ENCODE measurements at places on chromosomes 3 and 15. TPM values are rescaled to one million over a fixed set of nuclear protein-coding genes. Genes with fewer than 3 reads are reported as not detected.

GRCh38 chr3:171508206-171508605 is 48.0 kb upstream of the TNIK start:
- H3K27ac ChIP-seq = no peak overlapping the region
- no peak overlapping the region for H3K4me3 ChIP-seq
- H3K27me3 ChIP-seq = no peaks in the 10 kb centered on the region
- no peaks in the 10 kb centered on the region for H3K36me3 ChIP-seq

DNA sequence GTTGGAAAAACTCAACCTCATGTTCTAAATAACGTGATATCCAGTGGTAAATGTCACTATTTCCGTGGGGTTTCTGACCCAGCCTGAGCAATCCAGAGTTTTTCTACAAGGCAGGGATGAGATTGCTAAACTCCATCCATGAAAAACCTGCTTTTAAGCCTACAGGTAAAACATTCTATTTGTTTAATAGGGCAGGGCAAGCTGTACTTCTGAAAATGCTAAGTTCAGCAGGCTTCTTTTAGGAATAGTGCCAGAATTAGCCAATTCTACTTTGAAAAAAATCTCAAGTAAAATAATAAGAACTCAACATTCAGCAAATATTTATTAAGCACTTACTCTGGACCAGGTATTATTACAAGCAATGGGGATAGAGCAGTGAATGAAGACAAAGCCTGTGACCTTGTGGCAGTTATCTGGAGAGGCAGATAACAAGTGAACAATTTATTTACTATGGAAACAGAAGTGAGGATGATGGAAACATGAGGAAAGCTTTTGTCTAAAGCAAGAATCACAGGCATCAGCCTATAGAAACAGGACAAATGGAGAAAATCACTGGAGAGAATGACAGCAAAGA is 13.3 kb downstream of the RPSA start:
- H3K36me3 ChIP-seq = no peaks in the 10 kb centered on the region
- no peaks in the 10 kb centered on the region for H3K4me1 ChIP-seq
- no peaks in the 10 kb centered on the region for H3K27me3 ChIP-seq
- DNase-seq = no peak
- no peak overlapping the region for H3K27ac ChIP-seq

GRCh38 chr3:158846803-158847451 is 45.1 kb downstream of the MFSD1 start:
- H3K27me3 ChIP-seq = peaks cover 3% of the 10 kb centered on the region
- no peaks in the 10 kb centered on the region for H3K36me3 ChIP-seq
- H3K27ac ChIP-seq = no peak overlapping the region
- DNase-seq = no peak
- no peaks in the 10 kb centered on the region for H3K4me1 ChIP-seq

The THOC7 gene
- 131 TPM for polyA plus RNA-seq

DNA sequence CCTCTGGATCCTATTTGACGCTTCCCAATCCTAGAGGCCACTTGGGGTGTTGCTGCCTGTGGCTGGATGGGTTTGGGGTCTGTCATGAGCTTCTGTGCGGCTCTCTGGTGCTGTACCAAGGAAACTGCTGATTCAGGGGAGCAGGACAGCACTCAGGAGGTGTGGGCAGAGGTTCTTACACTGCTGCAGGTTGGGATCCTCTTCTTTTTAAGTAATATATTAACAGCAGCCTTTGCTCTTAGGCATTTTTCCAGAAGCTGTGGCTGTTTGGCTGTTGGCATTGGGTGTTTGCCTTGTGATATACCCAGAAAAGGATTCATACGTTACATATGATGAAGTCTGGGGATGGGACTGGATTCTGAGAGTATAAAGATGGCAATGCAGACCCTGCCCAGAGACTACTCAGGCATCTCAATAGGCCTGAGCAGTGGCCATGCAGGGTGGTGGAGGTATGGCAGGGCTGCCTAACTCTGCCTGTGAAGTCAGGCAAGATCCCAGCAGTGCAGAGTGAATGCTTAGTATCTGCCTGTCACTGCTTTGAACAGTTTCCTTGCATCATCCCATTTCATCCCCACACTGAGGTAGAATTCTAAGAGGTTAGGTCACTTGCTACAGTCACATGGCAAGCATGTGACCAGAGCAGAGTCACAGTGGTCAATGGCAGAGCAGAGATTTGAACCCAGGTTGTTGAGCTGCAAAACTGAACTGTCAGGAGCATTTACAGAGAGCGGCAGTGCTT is 3.9 kb downstream of the ABHD6 start:
- no peaks in the 10 kb centered on the region for H3K27me3 ChIP-seq
- no peak overlapping the region for H3K4me3 ChIP-seq

- no peak overlapping the region for H3K27ac ChIP-seq
- no peak overlapping the region for H3K4me3 ChIP-seq
- H3K36me3 ChIP-seq = no peaks in the 10 kb centered on the region
- no peaks in the 10 kb centered on the region for H3K4me1 ChIP-seq
These were observed 118.5 kb downstream of the SEC22A start for GRCh38 chr3:123320221-123320620.

DNA sequence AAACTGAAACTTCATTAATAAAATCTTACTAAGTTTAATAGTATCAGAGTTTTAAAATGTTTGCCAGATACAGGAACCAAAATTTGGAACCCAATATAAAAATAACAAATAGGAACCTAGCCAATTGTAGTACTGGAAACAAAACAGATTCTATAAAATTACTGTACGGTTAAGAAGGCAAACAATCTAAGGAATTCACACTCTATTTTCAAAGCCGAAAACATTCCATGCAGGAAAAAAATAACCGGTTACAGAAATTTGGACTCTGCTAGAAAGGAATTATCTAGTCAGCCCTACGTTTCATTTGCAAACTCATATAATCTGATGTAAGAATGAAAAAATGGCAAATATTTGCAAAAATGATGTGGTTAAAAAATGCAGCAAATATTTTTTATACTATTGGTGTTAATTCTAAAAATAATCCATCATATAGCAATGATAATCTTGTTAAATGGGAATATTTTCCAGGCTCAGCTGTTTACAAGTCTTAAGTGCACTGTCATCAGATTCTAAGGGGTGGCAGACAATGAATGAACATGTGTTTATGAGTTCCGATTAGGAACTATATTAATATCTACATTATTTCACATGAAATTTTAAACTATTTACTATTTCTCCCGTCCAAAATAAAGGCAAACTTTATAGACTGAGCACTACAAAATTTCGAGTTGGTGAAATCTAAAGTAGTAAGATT is 58.1 kb downstream of the DCBLD2 start:
- H3K4me1 ChIP-seq = no peaks in the 10 kb centered on the region
- H3K36me3 ChIP-seq = peaks cover 32% of the 10 kb centered on the region
- no peaks in the 10 kb centered on the region for H3K27me3 ChIP-seq
- no peak overlapping the region for H3K27ac ChIP-seq

GRCh38 chr3:47605652-47606051 is 27.0 kb upstream of the CSPG5 start:
- no peak overlapping the region for H3K27ac ChIP-seq
- H3K4me3 ChIP-seq = no peak overlapping the region
- no peaks in the 10 kb centered on the region for H3K27me3 ChIP-seq
- H3K36me3 ChIP-seq = peaks cover 26% of the 10 kb centered on the region
- no peak for DNase-seq

- DNase-seq = no peak
- H3K27me3 ChIP-seq = no peaks in the 10 kb centered on the region
- no peaks in the 10 kb centered on the region for H3K36me3 ChIP-seq
- no peak overlapping the region for H3K4me3 ChIP-seq
These were observed 133.3 kb upstream of the CHL1 start for GRCh38 chr3:63095-63765.

Data from keratinocyte (primary cell).